ENCODE measurements at places on chromosomes 3 and 15.

- no peak for DNase-seq
Measured at GRCh38 chr3:105806359-105806758, 62.5 kb downstream of the CBLB start.

DNA sequence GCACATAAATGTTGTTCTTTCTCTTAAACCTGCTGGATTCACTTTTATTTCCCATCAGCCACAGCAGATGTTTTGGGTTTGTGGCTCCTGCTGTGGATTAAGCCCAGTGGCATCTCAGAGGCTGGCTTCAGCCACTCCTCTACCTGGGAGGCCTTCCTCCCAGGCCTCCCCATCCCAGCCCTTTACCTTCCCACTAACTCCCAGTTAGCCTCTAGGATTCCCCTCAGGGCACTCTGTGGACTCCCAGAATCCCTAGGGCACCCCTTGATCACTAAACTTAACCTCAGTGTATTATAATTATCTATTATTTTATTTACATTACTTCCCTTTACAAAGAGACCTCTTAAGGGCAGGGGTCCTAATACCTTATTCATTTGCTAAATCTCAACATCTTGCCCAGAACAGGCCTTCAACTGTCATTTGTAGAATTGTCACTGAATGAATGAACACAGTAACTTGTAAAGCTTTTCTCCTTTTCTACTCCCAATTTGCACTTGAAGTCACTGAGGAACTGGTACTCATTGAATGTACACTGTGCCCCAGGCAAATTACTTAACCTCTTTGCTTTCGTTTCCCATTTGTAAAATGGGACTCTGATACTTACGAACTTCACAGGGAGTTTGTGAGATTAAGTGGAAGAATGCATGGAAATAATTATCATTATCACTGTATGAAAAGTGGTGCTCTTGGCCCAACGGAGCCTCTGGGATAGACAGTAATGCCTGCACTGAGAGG is 8.3 kb downstream of the CCDC13 start:
- DNase-seq: no peak

- no peak for DNase-seq
Measured at GRCh38 chr3:123623346-123623880, 38.6 kb upstream of the HACD2 start.

DNA sequence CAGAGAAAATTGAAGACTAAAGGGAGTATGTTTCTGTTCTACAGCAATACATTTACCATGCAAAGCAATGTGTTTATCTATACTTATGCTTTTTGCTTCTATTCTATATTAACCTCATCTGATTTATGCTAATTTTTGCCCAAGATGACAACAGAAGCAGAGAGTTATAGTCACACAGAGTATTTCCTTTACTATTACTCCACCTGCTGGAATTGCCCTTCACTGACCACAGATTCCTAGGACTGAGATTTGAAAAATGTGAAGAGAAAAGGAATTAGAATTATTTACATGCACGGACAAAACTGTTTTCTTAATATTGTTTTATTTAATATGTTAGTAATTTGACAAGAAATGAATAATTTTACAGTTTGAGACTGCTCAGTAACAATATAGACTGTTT is 745.6 kb downstream of the VGLL3 start:
- no peak for DNase-seq

DNA sequence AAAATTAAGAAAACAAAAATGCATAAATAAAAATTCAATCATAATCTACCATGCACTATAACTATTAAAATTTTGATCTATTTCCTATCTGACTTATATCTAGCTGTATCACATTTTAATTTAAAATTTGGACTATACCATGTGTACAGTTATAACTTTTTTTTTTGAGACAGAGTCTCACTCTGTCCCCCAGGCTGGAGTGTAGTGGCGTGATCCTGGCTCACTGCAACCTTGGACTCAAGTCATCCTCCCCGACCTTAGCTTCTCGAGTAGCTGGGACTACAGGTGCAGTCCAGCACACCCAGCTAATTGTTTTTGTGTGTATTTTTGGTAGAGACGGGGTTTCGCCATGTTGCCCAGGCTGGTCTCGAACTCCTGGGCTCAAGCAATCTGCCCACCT is 119.9 kb downstream of the ADAM10 start:
- no peak for DNase-seq

- no peak for DNase-seq
Measured at GRCh38 chr3:59258550-59259260, 208.9 kb upstream of the CFAP20DC start.

- no peak for DNase-seq
Measured at GRCh38 chr3:124741027-124741426, 10.8 kb downstream of the UMPS start.

DNA sequence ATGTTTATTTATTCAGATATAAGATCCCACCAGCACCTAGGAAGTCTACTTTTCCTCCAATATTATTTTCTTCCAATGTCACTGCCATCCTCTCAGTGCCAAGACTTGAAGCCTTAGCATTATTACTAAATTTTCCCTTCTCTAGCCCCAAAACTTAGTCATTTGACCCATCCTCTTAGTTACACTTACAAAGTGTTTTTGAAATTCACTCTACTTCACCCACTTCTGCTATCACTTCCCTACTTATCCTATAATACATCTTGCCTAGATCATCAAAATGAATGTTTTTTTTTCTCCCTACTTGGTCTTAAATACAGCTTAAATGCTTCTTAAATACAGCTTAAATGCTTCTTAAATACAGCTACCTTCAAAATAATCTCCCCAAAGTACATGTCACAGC is 376.6 kb downstream of the RSL24D1 start:
- no peak for DNase-seq

DNA sequence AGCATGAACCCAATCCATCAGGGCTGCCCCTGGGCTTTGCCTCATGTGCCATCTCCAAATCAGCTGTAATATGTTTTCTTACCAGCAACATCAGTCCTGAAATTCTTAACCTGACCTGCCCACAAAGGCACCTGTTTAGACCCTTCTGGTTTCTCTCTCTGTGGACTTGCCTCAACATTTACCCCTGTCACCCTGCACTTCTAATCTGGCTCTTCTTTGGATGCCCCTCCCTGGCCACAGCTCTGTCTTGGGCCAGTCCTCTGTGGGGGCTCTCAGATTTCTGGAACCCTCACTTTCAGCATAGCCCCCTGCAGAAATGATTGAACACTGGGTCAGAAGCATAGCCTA is 168.7 kb upstream of the STAC start:
- DNase-seq: no peak

GRCh38 chr3:71244826-71245488 is 338.6 kb downstream of the FOXP1 start:
- no peak for DNase-seq
